ENCODE measurements at places on chromosomes 3 and 15.

DNA sequence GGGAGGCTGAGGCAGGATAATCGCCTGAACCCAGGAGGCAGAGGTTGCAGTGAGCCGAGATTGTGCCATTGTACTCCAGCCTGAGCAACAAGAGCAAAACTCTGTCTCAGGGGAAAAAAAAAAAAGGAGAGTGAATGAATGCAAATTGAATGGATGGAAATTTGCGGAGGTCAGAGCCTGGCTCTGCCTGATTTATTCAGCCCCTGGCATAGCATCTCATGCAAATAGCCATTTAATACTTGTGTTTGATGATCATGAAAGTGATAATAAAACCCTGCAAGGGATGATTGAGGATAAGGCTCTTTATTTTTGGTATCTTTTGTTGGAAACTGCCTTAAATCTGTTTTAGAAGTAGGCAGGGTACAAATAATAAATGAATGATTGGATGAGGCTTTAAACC, 133.0 kb upstream of the SEMA6D start:
- DNase-seq, result no peak

- DNase-seq, result no peak
Measured at GRCh38 chr15:84552896-84553295, 47.9 kb upstream of the ZSCAN2 start.

DNA sequence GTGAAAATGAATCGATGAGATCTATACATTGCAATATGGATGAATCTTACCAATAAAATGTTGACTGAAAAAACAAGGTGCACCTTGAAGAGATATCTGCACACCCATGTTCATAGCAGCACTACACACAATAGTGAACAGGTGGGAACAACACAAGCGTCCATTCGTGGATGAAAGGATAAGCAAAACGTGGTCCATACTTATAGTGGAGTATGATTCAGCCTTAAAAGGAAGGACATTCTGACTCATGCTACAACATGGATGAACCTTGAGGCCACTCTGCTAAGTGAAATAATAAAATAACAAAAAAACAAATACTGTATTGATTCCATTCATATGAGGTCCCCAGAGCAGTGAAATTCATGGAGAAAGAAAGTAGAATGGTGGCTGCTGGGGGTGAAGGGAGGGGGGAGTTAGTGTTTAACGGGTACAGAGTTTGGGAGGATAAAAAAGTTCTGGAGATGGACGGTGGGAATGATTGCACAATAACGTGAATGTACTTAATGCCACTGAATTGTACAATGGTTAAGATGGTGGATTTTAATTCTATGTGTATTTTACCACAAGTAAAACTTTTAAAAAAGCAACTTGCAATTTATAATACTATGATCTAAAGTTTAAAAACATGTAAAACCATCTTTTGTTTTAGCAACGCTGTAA, 35.6 kb downstream of the IQSEC1 start:
- no peak for DNase-seq

GRCh38 chr3:38843898-38844297, 27.9 kb upstream of the SCN10A start:
- DNase-seq, result peak; percentile 18

DNA sequence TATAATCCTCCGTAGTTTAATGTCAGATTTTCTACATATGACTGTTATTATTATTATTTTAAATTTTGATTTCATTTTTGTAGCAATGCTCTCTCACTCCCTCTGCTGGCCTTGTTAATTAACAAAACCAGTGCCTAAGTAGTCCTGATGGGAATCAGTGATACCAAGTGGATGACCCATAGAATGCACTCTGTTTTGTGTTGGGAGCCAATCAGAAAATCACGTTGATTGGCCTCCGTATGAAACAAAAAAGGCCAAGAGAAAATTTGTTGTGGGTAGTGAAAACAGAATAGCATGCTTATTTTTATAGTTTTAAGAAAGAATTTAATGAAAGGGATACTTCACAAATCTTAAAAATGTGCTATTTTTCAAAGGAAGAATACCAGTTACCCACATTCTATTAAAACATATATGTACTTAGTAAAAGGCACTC, 34.4 kb upstream of the MEIS2 start:
- peak; percentile 22 for DNase-seq

- no peak for DNase-seq
Measured at GRCh38 chr15:83654379-83655236, 685 bp downstream of the ADAMTSL3 start.

- DNase-seq, result no peak
Measured at GRCh38 chr15:64493641-64494040, 33.3 kb downstream of the ZNF609 start.

GRCh38 chr3:107098864-107099263, 278.4 kb upstream of the CCDC54 start:
- no peak for DNase-seq

- no peak for DNase-seq
Measured at GRCh38 chr15:81146006-81146405, 11.9 kb downstream of the CFAP161 start.

GRCh38 chr3:114294940-114295480, 1.2 kb downstream of the TIGIT start:
- no peak for DNase-seq

DNA sequence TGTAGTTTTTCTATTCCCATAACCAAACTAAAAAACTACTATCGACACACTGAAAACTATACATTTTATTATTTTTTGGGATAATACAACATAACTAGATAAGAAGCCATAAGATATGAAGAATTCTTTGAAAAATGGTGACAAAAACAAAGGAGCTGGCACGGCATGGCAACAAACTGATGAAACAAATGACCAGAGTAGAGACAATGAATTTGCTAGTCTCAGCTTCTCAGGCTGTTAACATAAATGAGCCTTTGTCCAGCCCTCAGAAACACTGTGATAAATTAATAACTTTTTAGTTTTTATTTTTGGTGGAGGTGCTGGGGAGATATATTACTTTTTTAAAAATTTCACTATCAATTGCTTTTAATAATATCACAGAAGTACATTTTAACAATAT, 100.7 kb downstream of the SMARCC1 start:
- DNase-seq, result no peak

GRCh38 chr15:98272625-98273024, 312.1 kb downstream of the ARRDC4 start:
- DNase-seq, result no peak

GRCh38 chr3:111695636-111696117, 100.5 kb upstream of the ZBED2 start:
- DNase-seq, result no peak

- DNase-seq, result no peak
Measured at GRCh38 chr3:72485641-72486040, 362.6 kb downstream of the SHQ1 start.

GRCh38 chr3:149936812-149937230, 33.9 kb downstream of the PFN2 start:
- DNase-seq, result peak; percentile 54

DNA sequence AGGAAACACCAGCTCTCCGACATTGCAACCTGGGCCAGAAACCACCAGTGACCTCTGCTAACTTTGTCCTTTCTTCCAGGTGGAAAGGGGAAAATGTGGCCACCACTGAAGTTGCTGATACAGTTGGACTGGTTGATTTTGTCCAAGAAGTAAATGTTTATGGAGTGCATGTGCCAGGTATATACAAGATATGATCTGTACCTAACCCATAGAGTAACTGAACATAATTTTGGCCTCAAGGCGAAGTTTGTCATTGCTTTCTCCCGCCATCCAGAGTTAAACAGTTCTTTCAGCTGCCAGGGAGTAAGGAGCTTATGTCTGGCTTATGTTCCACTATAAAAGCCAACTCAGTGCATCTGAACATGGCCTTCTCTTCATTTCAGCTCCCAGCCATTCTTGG, 36.7 kb downstream of the HDC start:
- no peak for DNase-seq

DNA sequence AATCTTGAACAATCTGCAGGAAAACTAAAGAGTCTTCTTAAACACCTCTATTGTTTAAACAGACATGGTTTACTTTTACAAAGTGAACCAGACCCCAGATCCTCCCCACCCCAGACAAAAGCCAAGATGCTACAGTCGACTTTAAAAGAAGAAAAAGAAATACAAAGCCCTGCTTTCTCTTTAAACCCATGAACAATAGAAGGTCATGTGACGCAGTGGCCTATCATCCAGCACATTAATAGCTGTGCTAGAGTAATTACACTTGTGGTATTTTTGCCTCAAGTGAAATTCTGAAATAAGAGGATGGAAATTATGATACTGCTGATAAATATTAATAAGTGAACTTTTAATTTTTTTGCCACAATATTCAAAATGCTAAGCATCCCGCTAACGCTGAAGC, 613.4 kb downstream of the FOXP1 start:
- no peak for DNase-seq

DNA sequence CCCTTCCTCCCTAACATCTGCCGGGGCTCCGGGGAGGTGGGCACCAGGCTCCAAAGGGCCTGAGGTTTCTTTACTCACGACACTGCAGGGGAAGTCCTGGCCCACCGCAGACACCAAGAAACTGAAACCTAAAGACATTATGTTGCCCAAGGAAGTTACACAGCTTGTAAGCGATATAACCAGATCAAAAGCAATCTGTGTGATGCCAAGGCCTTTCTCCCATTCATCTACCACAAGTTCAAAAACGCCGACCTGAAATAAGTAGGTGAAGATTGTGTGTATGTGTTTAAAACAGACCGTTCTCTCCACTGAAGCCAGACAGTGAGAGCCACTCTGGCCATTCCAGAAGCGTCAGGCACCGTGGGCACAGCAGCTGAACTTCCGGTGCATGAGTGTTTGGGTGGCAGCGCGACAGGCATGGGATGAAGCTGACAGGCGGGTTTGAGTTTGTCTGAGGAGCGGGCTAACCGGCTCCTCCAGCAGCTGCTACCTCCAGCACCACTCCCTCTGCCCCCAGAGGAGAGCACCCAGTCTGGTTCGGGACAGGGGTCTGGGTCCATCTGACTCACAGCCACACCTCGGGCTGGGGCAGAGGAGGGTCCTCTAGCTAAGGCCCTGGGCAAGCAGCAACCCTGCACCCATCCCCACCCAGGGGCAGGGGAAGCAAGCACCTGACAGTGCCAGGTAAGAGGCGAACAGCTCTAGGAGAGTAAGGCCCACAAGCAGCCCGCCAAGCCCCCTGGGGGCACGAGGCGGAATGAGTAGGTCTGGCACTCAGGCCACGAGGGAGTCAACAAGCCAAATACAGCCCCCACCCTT, 1.3 kb downstream of the TNK2 start:
- peak; percentile 63 for DNase-seq

- no peak for DNase-seq
Measured at GRCh38 chr3:138862924-138863775, 28.4 kb upstream of the PIK3CB start.

- no peak for DNase-seq
Measured at GRCh38 chr3:25536521-25537391, 108.7 kb downstream of the RARB start.

DNA sequence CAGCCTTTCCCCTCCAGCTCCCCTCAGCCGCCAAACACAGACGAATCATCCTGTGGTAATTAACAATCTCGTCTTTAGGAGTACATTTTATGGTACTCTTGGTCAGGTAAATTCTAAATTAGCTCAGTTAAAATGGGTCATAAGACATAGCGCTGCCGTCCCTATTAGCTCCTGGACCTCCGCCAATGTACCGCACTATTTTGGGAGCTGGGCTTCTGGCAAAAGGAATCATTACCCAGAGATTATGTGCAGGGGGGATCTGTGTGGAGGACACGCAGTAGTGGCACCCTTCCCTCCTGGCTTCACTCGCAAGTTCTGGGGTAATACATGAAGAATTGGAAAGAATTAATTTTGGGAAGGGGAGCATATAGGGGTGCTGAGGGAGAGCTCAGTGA, 68.6 kb upstream of the ONECUT1 start:
- no peak for DNase-seq

DNA sequence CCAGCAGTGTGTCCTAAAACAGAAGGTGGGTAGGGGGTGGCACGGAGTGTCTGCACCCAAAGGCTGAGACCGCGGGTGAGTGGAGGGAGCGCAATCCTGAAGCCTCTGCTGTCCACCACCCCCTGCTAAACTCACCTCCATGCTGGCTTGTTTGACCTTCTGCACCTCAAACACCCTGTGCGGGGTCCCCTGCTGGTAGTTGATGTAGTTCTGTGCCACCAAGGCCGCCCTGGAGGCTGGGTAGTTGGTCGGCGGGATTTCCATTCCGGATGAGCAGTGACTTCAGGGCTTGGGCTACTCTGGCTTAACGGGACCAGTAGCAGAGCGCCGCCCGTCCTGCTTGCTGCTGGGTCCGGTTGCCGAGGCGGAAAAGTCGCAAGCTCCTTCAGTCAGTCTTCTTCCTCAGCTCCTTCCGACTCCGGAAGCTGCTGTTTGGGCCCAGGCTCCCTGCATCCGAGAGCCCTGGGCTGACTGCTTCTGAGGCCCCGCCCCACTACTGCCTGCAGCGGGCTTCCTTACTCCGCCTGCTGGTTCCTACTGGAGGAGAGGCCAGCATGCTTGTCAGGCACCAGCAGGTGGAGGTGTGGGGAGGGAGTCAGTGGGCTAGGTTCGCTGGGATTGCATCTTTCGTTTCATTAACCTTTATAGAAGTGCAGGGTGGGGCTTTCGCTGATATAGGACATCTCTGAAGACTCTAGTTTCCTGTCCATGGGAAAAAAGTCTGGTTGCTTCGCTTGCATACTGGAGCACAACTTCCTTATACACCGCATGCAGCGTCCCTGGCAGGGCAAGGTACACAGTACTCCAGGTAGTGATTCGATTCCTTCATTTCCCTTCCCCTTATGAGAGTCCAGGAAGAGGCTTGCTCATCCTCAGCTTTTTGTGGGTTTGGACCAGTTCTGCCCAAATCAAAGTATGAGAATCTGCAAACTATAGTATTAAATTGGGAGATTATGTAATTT, at the start of gene LXN:
TSS of gene LXN (minus strand) at position 434 of the 962 bp plus-strand sequence. CDS start at position 264, 170 bp downstream.
- DNase-seq, result no peak

DNA sequence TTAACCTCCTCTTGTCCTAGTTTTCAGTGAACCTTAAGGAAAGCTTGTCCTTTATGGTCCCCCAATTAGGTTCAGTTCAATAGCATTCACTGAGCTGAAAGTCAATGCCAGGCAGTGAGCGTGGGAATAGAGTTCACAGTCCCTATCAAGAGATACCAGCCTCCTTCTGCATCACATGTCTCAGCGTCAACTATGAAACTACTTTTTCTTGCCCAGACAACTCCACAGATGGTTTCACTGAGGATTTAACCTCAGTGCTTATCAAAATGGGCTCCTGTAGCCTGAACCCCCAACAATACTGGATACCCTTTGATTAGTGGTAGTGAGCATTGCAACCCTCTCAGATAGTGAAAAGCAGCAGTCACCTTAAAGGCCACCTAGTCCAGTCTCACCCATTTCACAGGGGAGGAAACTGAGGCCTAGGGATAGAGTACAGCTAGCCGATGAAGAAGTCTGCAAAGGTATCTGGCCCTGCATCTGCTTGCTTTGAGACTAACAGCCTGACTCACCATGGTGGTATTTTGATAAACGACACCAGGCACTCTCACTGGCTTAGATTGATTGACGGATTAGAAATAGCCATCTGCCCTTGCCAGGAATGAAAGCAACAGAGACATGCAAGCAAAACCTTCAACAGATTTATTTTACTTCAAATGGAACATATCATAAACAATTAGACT, 1.6 kb upstream of the UBA3 start:
- no peak for DNase-seq

DNA sequence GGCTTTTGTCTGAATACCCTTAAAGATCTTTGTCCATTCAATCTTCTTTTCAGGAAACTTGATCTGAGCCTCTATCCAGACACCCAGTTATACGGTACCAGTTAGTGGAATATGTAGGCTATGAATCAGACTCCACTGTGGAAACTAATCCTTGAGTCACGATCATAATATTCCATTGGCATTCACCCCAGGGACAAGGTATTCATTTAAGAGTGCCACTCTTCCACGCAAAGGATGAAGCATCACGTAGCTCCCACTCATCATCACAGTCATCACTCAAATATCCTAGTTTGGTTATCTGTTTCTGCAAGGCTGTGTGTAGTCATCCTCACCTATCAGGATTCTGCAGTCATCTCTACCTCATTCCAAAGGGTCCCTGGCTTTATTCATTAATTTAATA, 85.6 kb downstream of the NEDD4 start:
- DNase-seq, result no peak

Measured in NCI-H345 (cell line).